ENCODE measurements at places on chromosomes 11 and 22.

DNA sequence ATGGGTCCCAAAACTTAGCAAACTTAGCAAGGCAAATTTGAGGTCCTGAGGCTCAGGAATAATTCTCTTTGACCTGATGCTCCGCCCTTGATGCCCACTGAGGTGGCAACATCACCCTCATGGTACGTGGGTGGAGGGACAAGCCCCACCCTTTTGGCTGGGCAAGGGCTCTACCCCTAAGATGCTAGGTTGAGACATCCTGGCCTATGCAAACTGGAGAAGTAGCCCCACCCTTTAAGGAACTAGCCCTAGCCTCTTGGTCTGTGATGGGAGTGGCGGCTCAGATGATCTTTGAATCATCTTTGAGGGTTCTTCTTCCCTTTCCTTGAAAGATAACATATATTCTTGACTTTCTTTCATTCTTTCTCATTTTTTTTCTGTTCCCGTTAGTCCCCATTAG lies 32.9 kb downstream of the CABIN1 start:
- DNase-seq, result no peak

- DNase-seq, result no peak
Measured at GRCh38 chr11:132993991-132994502, 538.3 kb downstream of the OPCML start.

- DNase-seq, result no peak
Measured at GRCh38 chr11:131483453-131483852, 113.0 kb downstream of the NTM start.

GRCh38 chr11:2898366-2899079 lies 12.9 kb upstream of the CDKN1C start:
- DNase-seq, result peak; percentile 57

DNA sequence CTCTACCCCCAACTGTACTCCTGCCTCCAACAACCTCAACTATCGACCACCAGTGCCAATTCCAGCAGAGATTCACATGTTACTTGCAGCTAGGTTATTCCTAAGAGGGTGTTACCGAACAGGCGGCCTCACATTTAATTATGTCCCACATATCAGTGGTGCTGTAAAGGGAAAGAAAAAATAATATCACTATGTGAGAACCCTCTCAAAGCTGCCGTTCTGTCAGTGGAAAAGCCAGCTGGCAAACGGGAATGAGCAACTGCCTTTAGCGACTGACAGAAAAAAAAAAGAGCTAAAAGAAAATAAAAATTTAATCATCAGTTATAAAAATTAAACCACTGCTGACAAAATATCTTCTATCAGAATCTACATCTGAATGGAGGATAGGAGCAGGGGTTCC lies 270.8 kb upstream of the NARS2 start:
- DNase-seq, result no peak

GRCh38 chr22:20646906-20647305 lies 127.0 kb upstream of the SERPIND1 start:
- DNase-seq, result no peak

DNA sequence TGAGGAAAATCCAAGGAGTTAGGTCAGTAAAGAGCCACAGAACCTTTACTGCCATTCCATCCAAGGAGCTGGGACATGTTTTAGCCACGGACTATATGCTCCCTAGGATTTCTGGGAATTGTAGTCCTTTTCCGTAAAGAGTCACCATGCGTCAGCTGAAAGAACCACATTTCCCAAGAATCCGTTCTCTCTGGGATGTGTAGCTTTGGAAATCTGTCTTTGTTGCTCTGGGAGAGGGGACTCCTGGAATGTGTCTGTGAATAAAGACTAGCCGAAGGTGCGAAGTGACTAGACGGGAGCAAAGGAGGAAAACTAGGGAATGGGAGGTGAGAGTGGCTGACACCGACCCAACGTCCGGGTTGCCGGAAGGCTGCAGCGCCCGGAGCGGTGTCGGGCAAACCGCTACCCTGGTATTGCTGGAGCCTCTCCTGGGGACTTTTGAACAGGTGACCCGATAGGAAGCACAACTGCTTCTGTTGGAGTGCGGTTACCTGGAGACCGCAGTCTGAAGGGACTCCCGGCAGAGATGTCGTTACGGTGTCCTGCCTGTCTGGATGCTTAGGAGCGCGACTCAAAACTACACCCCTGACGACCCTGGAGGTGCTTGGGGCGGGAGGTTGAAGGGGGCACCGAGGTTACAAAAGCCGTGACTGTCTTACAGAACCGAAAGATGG lies at the start of gene IFTAP:
Gene IFTAP (plus strand): TSS at position 187 of the 674 bp plus-strand sequence. CDS start 15,602 bp downstream, outside the sequence.
- DNase-seq, result peak; percentile 24

- no peak for DNase-seq
Measured at GRCh38 chr22:20567993-20568417, 60.6 kb downstream of the MED15 start.

DNA sequence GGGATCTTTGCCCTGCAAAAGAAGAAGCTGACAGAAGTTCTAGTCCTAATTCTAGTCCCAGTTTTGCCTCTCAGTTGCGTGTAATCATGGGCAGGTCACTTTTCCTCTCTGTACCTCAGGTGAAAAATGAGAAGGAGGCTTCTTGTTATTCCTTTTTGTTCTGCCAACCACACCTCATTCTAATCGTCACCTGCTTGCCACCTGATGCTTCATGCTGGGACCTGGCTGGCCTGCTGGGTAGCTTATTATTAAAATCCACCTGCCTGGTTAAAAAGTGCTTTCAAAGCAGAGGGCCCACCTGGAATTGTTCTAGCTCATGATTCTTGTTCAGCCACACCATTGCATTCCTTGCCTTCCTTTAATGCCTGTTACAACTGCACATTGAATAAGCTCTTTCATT lies 8.4 kb upstream of the ALG8 start:
- no peak for DNase-seq

DNA sequence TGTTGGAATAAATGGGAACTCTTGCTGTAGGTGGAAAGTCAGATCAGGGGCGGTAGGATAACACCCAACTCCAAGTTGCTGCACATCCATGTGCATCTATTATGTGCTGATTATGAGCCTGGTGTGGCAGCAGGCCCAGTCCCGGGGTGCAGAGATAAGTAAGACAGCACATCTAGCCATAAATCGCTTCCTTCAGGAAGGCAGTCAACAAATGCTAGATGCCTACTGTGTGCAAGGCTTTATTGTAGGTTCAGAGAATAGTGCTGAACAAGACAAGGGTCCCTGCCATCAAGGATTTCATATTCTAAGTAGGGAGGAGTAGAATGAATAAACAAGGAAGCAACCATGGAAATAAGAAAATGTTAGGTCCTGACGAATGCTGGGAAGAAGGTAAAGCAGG lies 110.2 kb downstream of the PKNOX2 start:
- no peak for DNase-seq

DNA sequence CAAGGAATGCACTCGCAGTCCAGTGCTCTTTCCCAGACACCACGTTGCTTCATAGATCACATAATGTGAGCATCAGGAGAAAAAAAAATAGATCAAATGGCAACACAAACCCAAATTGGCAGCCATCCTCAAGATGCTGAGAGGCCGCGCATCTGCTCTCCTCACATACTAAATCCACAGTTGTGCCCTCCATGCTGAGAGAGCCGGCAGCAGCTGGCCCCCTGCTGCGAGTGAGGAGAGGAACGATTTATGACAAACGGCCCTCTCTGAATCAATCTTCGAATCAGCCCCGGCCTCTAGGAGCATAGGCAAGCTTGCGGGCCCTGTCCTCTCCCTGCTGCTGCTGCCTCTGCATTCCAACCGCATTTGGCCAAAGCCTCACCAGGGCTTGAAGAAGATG lies 159.9 kb upstream of the TENM4 start:
- DNase-seq, result no peak

- no peak for DNase-seq
Measured at GRCh38 chr11:1751999-1752906, 1.9 kb upstream of the IFITM10 start.

DNA sequence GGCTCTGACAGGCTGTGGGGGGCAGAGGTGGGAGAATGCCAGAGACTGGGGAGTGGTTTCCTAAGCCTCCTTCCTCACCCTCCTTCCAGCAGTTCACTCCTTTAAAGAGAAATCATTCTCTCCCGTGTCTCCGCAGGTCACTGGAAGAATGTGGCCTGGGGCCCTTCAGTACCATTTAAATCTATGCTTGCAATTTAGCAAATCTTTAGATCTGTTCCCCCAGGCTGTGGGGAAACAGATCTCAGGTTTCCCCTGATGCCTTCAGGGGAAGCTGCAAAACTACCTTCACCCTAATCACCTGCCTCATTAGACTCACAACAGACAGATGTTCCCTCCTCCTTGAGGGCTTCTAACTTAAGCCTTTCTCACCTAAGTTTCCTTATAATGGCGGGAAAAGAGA lies 55.3 kb downstream of the KIRREL3 start:
- DNase-seq, result no peak

GRCh38 chr11:118604566-118604965 lies 2.8 kb upstream of the PHLDB1 start:
- no peak for DNase-seq

- DNase-seq, result no peak
Measured at GRCh38 chr11:3809624-3809928, 1.2 kb downstream of the PGAP2 start.

DNA sequence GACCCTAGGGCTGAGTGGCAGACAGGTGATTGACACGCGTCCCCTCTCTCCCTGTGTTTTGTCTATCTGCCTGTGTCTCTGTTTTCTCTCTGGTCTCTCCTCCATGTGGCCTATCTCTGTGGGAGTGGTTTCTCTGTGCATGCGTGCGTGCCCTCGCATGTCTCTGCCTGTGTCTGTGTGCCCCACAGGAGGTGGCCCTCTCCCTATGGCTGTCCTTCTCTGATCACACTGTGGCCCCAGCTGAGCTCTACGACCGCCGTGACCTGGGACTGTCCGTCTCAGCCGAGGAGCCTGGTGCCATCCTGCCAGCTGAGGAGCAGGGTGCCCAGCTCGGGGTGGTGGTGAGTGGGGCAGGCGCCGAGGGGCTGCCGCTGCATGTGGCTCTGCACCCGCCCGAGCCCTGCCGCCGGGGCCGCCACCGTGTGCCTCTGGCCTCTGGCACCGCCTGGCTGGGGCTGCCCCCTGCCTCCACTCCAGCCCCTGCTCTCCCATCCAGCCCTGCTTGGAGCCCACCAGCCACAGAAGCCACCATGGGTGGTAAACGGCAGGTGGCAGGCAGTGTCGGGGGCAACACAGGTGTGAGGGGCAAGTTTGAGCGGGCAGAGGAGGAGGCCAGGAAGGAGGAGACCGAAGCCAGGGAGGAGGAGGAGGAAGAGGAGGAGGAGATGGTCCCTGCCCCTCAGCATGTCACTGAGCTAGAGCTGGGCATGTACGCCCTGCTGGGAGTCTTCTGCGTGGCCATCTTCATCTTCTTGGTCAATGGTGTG lies 11.6 kb downstream of the TMEM132A start:
- no peak for DNase-seq

GRCh38 chr11:43632181-43632580 lies 48.4 kb upstream of the HSD17B12 start:
- no peak for DNase-seq

- no peak for DNase-seq
Measured at GRCh38 chr11:64906314-64906635, 10.7 kb downstream of the ATG2A start.

DNA sequence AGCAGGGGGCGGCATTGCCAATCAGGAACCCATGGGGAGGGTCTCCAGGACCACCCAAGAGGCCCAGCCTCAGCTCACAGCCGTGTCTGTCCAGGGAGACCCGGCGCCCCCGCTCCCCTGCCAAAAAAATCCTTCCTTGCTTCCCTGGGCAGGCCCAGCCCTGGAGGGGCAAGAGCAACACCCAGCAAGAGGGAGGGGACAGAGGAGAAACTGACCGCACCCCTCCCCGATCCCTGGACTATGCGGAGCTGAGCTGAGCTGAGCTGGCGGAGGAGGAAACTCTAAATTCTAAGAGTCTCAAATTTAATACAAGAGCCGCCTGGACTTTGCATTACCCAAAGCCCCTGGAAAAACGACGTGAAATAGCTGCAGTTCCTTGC lies 52.0 kb upstream of the SHISAL1 start:
- no peak for DNase-seq

GRCh38 chr11:80860632-80861031 lies 1419.8 kb upstream of the TENM4 start:
- DNase-seq, result no peak
